ENCODE measurements at places on chromosomes 16 and 17.

DNA sequence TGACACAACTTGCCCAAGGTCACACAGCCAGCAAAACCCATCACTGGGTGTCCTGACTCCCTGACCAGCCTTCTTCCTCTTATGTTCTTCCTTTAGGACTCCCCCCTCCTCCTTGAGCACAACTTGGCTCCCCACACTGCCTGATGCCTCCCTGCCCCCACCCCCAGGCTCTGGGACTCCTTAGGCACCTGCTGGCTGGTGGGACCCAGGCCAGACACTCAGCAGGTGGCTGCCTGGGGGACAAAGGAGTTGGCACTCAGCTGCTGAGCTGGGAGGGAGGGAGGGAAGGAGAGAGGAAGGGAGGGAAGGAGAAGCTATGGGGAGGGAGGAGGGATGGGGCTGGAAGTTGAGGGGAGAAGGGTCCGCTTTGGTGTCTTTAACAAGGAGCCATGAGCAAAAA, 8.0 kb downstream of the SEZ6 start:
- DNase-seq = peak; percentile 29

DNA sequence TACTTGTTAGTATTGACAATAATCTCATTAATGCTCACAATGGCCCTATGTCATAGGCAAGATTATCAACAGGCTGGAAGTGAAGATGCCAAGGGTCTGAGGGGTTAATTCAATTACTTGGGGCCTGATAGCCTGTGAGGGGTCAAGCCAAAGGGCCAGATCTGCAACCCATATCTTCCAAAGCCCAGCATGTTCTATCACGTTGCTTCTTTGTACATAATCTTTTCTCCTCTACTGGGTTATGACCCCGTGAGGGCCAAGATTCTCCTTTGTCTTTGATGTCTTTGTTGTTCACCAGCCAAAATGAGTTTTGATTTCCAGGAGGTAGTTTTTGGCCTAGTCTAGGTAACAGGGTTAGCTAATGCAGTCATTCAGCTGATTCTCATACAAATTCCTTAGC, 347.2 kb downstream of the UTP18 start:
- DNase-seq = no peak

DNA sequence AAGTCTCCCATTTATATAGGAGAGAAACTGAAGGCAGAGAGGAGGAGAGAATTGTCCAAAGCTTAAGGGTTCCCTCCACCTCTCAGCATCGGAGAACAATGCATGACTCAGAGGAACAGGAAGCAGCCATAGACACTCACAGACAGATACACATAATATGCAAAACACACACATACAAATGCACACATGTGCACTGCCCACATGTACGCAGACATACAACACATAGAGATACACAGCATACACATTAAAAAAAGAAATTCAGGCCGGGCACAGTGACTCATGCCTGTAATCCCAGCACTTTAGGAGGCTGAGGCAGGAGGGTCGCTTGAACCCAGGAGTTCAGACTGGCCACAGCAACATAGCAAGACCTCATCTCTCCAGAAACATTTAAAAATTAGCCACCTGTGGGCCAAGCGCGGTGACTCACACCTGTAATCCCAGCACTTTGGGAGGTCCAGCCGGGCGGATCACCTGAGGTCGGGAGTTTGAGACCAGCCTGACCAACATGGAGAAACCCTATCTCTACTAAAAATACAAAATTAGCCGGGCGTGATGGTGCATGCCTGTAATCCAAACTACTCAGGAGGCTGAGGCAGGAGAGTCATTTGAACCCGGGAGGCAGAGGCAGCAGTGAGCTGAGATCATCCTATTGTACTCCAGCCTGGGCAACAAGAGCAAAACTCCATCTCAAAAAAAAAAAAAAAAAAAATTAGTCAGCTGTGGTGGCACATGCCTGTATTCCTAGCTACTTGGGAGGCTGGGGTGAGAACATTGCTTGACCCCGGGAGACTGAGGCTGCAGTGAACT, 11.3 kb downstream of the ERAL1 start:
- DNase-seq = no peak

DNA sequence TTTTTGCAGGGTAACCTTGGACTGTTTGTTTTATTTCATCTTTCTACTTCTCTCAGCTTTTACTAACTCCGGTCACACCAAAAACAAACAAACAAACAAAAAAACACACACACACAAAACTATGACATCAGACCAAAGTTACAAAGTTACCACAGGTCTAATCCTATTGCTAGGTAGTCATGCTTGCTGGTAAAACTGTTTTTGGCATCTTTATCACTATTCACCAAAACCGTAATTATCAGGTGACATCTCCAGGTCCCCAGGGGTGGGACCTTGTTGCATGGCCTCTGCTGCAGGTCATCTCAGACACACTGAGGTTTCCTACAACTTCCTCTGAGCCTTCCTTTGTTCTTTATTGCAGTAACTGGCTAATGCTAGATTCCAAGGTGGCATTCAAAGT, 162.3 kb downstream of the ABCA8 start:
- DNase-seq = no peak

DNA sequence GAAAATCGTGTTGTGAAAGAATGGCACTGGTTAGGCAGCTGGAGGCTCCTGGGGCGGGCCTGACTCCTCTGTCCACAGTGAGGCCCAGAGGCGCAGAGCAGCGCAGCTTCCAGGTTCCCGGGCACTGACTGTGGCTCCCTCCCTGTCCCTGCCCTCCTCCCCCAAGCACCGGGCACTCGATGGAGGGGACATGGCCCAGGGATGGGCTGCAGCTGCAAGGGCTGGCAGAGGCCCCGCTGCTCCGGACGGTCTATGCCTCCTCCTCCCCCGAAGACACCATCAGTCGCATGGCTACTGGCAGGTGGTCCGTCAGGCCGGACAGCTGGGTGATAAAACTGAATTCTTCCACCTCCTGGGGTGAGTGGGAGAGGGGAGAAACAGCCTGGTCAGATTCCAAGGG, 50.1 kb downstream of the PRMT7 start:
- no peak for DNase-seq

DNA sequence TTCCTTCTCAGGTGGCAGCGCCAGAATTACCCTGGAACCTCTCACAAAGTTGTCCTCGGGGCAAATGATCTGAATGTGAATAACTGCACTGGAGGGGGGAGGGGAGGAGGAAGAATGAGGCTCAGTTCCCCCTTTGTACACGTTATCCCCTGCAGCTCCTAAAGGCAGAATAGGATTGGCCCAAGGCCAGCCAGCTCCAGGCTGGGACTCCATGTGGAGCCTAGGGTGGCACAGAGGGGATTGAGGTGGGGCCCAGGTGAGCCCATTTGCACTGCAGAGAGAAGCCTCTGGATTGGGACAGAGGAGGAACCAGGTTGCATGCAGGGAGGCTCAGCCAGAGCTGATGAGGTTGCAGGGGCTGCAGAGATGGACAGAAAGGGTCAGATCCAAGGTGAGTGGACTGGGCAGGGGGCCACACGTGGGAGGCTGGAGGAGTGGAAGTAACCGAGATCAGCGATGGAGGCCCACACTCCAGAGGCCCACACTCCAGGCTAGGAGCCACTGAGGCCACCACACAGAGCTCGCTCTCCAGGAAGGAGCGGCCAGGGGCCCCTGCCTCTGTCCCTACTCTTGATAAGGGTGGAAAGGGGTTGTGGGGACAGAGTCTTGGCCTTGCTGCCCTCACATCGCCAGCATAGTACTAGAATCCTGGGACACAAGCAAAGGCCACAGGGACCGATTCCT, 78.6 kb downstream of the RBFOX3 start:
- DNase-seq = no peak

- no peak for DNase-seq
Observed at GRCh38 chr17:42114118-42114517, 1.6 kb upstream of the DHX58 start.

DNA sequence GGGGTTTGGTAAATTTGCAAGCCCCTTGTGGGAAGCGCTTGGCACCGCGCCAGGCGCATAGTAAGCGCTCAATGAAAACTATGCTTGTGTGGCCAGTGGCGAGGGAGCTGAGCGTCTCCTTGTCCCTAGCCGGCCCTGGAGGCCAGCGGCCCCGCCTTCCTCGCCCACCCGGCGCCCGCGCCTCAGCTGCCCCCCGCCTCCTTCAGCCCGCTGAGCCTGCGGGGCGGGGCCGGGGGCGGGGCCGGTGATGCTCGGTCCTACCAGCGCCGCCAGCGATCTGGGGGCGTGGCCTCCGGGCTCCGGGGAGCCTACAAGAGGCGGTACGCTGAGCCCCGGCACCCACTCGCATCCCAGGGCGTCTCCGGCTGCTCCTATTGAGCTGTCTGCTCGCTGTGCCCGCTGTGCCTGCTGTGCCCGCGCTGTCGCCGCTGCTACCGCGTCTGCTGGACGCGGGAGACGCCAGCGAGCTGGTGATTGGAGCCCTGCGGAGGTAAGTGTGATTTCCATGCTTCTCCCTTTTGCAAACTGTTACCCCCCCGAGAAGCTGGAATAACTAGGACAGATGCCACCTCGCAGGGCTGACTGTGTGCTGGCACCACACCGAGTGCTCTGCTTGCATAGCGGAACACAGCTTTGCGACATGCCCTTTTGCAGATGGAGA, at the start of gene CRISPLD2:
Gene CRISPLD2, plus strand, starts transcription at position 342 of the 661 bp plus-strand sequence. CDS start 18,511 bp downstream, outside the sequence.
- peak; percentile 79 for DNase-seq

DNA sequence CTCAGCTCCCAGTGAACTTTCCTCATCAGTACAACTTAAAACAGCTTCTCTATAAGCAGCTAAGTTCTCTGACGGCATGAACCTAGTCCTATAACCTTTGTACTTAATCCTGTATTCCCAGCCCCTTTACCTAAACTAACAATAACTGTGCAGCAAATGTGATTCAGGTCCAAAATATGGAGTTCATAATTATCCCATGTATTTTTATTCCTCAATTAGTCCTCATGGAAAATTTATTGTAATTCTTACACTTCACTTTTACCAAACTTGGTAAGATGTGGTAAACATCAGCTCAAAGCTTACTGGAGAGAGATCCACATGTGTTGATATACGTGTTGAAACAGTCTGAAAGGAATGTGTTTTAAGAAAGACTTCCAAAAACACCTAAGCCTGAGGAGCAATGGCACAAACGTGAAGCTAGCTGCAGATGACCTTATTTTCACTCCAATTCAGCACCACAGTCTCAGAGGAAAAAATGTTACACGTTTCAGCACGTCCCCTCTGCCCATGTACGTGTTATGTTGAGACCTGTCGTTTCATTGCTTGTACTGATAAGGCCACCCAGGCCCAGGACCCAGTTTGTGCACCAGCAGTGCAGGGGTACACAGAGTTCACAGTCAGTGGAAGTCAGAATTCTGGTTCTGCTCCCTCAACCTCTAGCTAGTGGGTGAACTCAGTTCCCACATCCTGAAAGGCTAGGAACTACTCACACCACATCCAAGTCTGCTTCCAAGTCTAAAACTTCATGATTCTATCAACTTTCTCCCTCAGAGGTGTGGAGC, 7.1 kb downstream of the USP31 start:
- DNase-seq = no peak

DNA sequence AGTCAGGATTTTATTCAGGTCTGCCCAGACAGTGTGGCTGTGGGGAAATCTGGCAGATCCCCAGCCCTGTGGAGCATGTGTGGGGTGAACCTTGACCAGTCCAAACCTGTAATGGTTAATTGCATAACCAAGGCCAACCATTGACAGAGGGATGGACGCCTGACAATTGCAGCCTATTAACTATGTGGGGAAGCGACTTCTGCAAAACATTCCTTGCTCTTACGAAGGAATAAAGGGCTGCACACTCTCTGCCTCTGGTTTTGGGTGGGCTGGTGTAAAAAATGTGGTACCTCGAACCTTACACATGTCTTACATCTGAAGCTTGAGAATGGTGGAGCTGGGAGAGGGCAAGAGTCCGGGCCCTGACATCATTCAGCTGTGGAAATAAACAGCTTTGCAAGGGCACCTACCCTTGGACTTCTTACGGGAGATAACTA, 35.8 kb downstream of the MAF start:
- DNase-seq = no peak

DNA sequence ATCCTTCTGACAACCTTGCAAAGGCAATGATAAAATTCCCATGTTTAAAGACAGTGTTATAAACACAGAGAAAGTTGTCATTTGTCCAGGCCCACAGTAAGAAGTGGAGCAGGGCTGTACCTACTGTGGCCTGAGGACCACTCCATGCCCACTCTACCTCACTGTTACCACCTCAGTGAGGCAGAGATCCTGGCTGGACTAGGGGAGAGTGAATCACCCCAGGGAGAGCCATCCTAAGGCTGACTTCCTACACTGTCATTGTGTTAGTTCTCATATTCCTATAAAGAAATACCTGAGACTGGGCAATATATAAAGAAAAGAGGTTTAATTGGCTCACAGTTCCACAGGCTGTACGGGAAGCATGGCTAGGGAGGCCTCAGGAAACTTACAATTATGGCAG, 228.8 kb upstream of the HSBP1 start:
- DNase-seq = no peak

DNA sequence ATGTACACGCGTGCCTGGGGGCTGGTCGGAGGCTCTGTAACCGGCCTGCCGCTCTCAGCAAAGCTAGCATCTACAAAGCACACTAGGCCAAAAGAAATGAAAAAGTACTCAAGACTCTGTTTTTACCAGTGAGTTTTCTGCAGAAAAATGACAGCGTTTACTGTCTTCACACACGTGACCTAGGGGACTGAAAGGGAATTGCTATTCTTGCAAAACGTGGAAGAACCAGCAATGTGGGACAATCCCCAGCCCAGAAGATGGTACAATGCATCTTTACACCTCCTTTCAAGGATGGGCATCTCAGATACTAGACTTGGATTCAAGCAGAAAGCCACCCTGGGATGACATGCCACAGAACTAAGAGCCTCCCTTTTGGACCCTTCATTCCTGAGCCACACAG, 41.5 kb downstream of the NDEL1 start:
- no peak for DNase-seq

DNA sequence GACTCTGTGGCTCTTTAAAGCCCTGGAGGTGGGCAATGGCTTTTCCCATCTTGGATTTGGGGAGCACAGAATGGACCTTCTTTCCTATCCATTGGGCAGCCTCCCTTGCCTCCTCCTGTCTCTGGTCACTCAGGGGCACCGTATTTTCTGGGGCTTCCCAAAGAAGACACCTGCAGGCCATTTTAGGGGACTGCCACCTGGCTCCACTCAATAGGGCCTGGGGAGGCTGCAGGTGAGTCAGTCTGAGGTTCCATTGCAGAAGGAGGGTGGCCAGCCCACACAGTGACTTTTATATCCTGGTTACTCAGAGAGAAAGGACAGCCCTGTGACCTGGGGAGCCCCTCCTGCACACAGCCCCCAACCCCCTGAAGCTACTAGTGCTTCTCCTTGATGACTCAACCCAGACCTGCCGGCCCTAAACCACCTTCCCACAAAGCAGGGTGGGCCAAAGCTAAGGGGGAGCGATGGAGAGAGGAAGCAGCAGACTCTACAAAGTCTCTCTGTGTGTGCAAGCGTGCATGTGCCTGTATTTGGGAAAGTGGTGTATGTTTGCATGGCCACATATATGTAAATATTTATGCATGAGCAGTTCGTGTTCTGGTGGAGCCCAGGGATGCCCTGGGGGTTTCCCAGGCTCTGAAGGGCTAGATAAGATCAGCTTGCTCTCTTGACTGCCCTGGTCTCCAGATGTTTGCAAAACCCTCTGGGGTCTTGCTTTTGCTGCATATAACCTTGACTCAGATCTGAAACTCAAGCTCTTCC, 5.0 kb downstream of the CX3CL1 start:
- no peak for DNase-seq
